A549 treated with AZD2906 at 1 μM for 4 hours (cell line): ENCODE measurements at places on chromosomes 3 and 15. TPM values are rescaled to one million over a fixed set of nuclear protein-coding genes. Genes with fewer than 3 reads are reported as not detected.

Gene GUCA1C
- not detected in 5 replicates for total RNA-seq

Gene SERP1
- total RNA-seq = 52.0 to 112 TPM (median 99.8 TPM) in 5 replicates

Gene AGTR1
- 0.45 to 0.76 TPM (median 0.61 TPM) in 5 replicates for total RNA-seq

Gene EHHADH
- 2.4 to 3.5 TPM (median 2.9 TPM) in 5 replicates for total RNA-seq

Gene FANCD2OS
- not detected in 5 replicates for total RNA-seq

Gene RASL12
- 0.08 to 0.18 TPM (median 0.09 TPM) in 5 replicates for total RNA-seq

Gene IP6K2
- 52.7 to 55.5 TPM (median 54.6 TPM) in 5 replicates for total RNA-seq

Gene ASB14
- total RNA-seq = not detected in 5 replicates

Gene ATP13A5
- total RNA-seq = not detected in 5 replicates

Gene TP63
- total RNA-seq = 0.08 to 0.22 TPM (median 0.18 TPM) in 5 replicates

Gene P3H2
- 31.8 to 47.5 TPM (median 39.7 TPM) in 5 replicates for total RNA-seq

Gene TM6SF1
- 0.09 to 0.13 TPM (median 0.10 TPM) in 4 of 5 replicates, not detected in the other for total RNA-seq

Gene ZNF860
- total RNA-seq = 1.2 to 2.0 TPM (median 1.4 TPM) in 5 replicates

Gene BHLHE40
- 53.2 to 63.3 TPM (median 57.9 TPM) in 5 replicates for total RNA-seq

Gene GPR149
- total RNA-seq = not detected in 5 replicates

Gene GABRR3
- total RNA-seq = not detected in 5 replicates

Gene ACTC1
- 0.08 to 0.46 TPM (median 0.22 TPM) in 5 replicates for total RNA-seq

Gene PRR23C
- total RNA-seq = not detected in 5 replicates

Gene XYLB
- total RNA-seq = 3.1 to 4.3 TPM (median 3.4 TPM) in 5 replicates

Gene MUSTN1
- total RNA-seq = 0.21 TPM in 1 of 5 replicates, not detected in the others

Gene ZBBX
- not detected in 5 replicates for total RNA-seq

Gene RNU6-1
- not detected in 5 replicates for total RNA-seq

Gene ZNF80
- not detected in 5 replicates for total RNA-seq

Gene PLCH1
- 0.72 to 0.92 TPM (median 0.85 TPM) in 5 replicates for total RNA-seq

Gene FBXO22
- 65.4 to 79.8 TPM (median 76.7 TPM) in 5 replicates for total RNA-seq

Gene IL17RE
- total RNA-seq = 1.7 to 1.9 TPM (median 1.8 TPM) in 5 replicates

Gene ACKR4
- 0.03 TPM in 1 of 5 replicates, not detected in the others for total RNA-seq

Gene SSUH2
- total RNA-seq = 0.60 to 1.1 TPM (median 1.0 TPM) in 5 replicates

Gene MST1R
- 4.5 to 6.4 TPM (median 6.1 TPM) in 5 replicates for total RNA-seq

Gene LTK
- 0.05 to 0.20 TPM (median 0.05 TPM) in 5 replicates for total RNA-seq

Gene C3orf33
- total RNA-seq = 5.0 to 6.5 TPM (median 6.0 TPM) in 5 replicates

Gene EID1
- total RNA-seq = 98.5 to 149 TPM (median 108 TPM) in 5 replicates

Gene MAP1A
- total RNA-seq = 0.45 to 0.63 TPM (median 0.50 TPM) in 5 replicates

Gene LRRC49
- total RNA-seq = 4.0 to 5.7 TPM (median 4.2 TPM) in 5 replicates

Gene HLTF
- total RNA-seq = 11.4 to 19.3 TPM (median 14.2 TPM) in 5 replicates

Gene MRPS25
- total RNA-seq = 48.7 to 62.1 TPM (median 60.7 TPM) in 5 replicates

Gene SLC24A5
- total RNA-seq = not detected in 5 replicates

Gene DAZL
- not detected in 5 replicates for total RNA-seq

Gene GRAMD1C
- total RNA-seq = 0.24 to 0.78 TPM (median 0.46 TPM) in 5 replicates

Gene INAFM2
- 5.7 to 7.8 TPM (median 6.6 TPM) in 5 replicates for total RNA-seq

Gene NME9
- not detected in 5 replicates for total RNA-seq

Gene LRRC31
- total RNA-seq = not detected in 5 replicates
